ENCODE measurements at places on chromosomes 3 and 15.
A peak's percentile ranks its signal among the peaks of the same experiment; 100 is the strongest.

DNA sequence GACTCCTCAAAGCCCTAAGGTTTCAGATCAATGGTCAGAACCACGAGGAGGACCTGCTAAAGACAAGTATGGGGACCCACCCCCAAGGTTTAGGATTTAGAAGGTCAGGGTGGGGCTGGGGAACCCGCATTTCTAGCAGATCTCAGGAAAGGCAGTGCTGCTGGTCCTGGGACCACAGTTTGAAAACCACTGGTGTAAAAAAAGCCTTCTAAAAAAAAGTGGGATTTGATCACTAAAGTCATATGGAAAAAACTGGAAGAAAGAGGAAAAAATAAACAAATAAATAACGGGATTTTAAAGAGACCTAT is 832 bp downstream of the SLC41A3 start:
- no peak for DNase-seq

DNA sequence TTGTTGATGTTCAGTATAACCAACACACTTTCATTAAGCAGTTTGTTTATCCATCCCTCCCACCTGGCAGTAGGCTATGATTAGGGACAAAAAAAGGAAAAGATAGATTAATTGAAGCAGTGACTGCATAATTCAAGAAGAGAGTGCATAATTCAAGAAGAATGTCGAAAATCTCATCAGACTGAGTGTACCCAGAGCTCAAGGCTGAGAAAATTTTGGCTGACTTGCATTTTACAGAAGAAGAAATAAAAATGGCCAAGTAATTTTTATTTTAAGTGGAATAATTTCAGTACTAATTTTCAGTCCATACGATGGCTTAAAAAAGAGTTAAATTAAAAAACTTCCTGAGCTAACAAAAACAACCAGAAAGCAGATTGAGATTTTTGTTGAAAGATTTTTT is 145.4 kb upstream of the LRRFIP2 start:
- DNase-seq = no peak

- DNase-seq = no peak
These were observed 54.6 kb downstream of the DAPK2 start for GRCh38 chr15:63991706-63992105.

DNA sequence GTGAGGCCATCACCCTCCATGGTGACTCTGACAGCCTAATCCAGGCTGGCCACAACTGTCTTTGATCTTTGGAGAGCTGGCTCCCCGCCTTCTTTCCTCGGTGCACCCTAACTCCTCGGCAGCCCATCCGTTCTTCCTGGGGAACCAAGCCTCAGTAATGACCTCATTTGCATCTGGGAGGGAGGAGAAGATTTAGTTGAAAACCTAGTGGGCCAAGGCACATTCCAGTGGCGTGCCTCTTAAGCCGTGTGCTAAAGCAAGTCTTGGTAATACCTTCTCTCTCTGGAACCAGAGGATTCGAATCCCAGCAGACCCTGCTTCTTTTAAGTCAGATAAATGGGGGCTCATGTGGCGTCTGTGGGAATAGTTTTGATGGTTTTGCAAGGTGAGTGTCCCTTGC is 233.1 kb downstream of the EBLN2 start:
- DNase-seq = no peak

DNA sequence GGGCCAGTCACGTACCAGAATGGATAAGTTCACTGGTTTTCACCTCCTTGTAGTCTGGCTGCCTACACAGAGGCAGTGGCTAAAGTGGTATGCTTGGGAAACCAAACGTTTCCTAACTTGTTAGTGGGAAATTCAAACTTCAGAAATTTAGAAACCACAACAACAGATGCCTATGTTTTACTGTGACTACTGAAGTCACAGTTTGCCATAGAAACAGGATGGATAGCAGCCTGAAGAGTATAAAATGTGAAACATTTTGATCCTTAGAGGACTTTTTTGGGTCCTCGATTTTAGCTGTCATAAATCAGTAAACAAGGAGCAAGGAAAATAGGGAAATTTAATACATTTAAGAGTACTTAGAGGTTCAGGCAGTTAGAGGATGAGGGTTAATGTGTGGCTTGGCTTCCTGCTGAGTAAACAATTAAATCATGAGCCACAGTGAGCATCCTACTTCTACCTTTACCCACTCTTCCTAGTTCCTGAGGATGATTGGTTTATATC is 48.6 kb downstream of the CMSS1 start:
- no peak for DNase-seq

- DNase-seq = no peak
These were observed 14.8 kb downstream of the PPCDC start for GRCh38 chr15:75038231-75038630.

DNA sequence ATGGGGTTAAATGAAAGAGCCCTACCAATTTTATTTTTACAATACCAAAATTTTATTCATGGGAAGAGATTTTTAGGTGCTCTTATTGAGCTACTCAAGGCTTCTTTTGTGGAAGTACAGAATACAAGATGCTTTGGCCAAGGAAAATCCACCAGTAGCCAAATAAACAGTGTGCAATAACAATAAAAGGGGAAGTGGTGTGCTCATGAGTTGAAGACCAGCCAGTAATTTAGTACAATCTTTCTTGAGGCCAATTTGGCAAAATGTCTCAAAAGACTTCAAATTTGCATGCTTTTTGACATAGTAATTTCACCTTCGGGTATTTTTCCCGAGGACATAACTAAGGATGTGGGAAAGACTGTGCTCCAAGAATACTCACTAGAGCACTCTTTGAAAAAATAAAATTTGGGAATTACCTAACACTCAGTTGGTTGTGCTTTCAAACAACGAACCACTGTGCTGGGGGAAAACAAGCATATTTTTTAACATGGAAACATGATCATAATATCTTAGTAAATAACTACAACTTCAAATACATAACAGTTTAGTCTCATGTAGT is 294.0 kb downstream of the DIPK2A start:
- DNase-seq = no peak

GRCh38 chr3:64741341-64741740 is 53.5 kb upstream of the ADAMTS9 start:
- no peak for DNase-seq

- no peak for DNase-seq
These were observed 207.2 kb downstream of the IGSF11 start for GRCh38 chr3:118827446-118827845.

DNA sequence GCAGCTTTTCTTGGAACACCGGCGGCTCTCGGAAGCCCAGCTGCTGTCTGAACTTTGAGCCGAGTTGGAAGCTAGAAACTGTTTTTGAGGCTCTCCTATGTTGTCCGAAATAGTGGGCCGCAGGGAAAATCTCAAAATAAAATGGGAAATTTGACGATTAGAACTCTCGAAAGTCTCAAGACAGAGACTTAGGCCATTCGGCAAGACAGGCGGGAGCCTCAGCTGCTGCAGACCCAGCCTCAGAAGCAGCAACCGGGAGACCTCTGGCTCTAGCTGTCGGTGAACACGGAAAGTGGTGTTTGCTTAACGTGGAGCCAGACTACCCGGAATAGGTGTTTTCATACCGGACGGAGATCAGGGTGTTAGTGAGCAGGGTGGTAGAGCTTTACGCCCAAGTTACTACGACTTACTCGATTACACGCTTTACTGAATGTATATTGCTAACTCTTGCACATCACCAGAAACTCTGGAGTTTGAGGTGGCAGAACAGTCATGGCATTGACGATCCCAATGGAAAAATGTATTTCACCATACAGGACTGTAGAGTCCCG is 357 bp upstream of the MAN2C1 start:
- DNase-seq = no peak

GRCh38 chr3:138964264-138964663 is 17.2 kb downstream of the FOXL2NB start:
- DNase-seq = no peak

GRCh38 chr3:128367761-128368160 is 98.9 kb downstream of the DNAJB8 start:
- DNase-seq = no peak

DNA sequence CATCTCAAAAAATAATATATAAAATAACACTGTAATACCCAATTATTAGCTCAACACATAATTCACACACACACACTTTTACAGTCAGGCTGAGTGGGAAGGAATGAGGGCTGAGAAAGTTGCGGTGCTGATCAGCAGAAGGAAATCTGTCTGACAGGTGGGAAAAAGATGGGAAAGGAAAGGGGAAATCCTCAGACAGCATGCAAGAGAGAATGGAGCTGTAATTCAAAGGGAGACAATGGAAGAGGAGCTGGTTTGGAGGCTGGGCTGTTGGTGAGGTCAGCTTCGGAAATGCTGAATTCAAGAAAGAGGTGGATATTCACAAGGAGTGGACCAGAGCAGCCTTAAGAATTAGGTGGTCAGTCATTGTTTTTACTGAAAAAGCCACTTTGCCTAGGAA is 121.6 kb upstream of the LMOD3 start:
- no peak for DNase-seq

- no peak for DNase-seq
These were observed 214.7 kb upstream of the NECTIN3 start for GRCh38 chr3:110856916-110857315.

- no peak for DNase-seq
These were observed 256.2 kb upstream of the IL12A start for GRCh38 chr3:159732172-159733111.

DNA sequence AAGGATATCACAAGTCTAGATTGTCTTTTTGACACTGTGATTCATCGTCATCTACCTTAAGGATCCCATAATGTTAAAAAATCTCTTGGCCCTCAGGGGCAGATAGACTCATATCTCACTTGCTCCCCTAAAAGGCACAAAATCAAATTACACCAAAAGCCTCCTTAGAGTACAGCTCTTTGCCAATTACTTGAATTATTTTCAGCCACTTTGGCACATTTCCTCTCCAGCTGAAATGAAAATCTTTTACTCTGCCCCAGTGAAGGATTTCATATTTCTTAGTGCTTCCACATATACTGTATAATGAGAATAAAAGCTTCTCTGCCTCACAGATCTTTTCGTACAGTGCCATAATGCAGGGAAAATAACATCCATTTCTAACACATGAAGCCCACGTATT is 190.7 kb upstream of the GBE1 start:
- no peak for DNase-seq

- no peak for DNase-seq
These were observed 112.5 kb downstream of the ADAMTS9 start for GRCh38 chr3:64575211-64575844.

- no peak for DNase-seq
These were observed 2.1 kb upstream of the HDC start for GRCh38 chr15:50267577-50267976.

- DNase-seq = no peak
These were observed 681 bp downstream of the CHMP2B start for GRCh38 chr3:87227835-87228144.

GRCh38 chr3:146308222-146308621 is 57.3 kb upstream of the PLSCR4 start:
- no peak for DNase-seq

- no peak for DNase-seq
These were observed 21.6 kb downstream of the SPTSSB start for GRCh38 chr3:161349529-161350312.

DNA sequence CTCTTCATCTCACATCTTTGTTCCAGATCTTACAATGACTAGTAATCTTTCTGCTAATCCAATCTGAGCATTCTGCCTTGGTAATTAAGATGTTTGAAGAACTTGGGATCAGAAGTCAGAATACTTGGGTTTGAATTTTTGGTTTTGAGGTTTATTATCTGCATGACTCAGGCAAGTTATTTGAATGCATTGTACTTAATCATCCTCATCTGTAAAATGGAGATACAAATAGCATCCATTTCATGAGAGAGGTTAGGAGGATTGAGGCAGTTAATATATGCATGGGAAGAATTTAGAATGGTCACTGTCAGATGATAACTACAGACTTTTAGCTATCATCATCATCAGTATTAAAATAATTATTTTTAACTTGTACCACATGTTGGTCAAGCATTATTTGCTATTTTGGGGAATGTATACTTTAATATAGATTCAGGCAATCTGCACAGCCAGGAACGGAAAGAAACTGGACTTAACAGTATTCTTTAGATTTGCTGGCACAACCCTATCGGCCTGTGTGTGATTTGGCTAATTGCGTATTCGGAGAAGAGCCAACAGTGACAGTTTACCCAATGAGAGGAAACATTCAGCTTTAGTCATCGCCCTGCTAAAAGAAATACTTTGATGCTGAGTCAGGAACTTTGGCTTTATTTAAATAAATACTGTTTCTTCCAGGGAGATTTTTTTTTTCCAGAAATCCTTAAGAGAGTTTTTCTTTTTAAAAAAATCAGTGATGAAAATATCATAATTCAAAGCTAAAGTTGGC is 600.0 kb downstream of the ROBO1 start:
- no peak for DNase-seq

- no peak for DNase-seq
These were observed 83.8 kb upstream of the SAMMSON start for GRCh38 chr3:69915726-69916125.

DNA sequence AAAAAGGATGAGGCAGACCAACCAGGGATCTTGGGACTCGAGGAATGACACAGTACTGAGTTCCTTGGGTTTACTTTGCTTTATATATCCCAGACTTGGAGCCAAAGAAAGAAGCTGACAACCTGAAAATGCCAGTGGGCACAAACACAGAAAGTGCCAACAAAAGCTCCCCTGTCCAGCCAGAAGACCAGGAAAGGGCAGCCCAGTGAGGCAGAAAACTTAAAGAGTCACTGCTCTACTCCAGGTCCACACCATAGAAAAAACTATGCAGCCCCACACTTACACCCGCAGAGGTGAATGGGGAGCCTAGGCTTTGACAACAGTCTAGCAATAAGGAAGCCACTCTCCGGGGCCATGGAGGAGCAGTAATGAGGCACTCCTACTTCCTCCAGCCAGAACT is 80.3 kb downstream of the FLNB start:
- no peak for DNase-seq

GRCh38 chr3:175432376-175433025 is 573.4 kb downstream of the NAALADL2 start:
- peak; percentile 93 for DNase-seq

DNA sequence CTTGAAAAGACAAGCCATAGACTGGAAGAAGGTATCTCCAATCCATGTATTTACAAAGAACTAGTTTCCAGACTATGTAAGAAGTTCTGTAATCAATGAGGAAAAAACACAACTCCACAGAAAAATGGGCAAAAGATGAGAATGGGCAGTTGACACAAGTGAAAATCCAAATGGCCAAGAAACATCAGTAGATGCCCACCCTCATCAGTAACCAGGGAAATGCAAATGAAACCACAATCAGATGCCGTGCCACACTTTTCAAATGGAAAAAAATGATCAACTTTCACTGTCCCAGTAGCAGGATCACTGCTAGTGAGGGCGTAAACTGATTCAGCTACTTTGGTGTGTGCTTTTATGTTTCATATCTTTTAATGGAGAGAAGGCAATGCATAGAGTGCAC is 4.5 kb upstream of the CPEB1 start:
- DNase-seq = no peak

- DNase-seq = no peak
These were observed 382.4 kb downstream of the IL5RA start for GRCh38 chr3:2727610-2728318.

- DNase-seq = no peak
These were observed 602.4 kb downstream of the UNC13C start for GRCh38 chr15:54580643-54581042.

DNA sequence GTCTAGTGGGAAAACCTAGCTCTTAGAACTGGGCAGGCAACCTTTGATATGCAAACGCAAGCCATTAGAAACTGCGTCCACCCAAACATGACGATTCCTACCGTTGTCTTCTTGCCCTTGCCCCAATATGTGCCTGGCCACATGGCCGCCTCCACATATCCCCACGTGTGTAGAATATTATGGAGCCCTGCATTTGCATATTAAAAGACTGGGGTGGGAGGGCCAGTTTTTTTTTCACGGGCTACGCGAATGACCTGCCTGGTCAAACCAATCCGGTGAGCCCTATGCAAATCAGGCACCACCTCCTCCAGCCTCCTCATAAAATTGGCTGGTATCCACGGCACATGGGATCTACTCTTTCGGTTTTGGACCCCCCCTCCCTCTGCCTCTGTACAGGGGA is 381.0 kb upstream of the RGMA start:
- no peak for DNase-seq

GRCh38 chr3:156236556-156237260 is 116.3 kb downstream of the KCNAB1 start:
- peak; percentile 63 for DNase-seq
